ENCODE measurements at places on chromosomes 13 and 19. TPM values are rescaled to one million over a fixed set of nuclear protein-coding genes. Genes with fewer than 3 reads are reported as not detected.
A peak's percentile ranks its signal among the peaks of the same experiment; 100 is the strongest.

MAP4K1 gene
- total RNA-seq = 16.8 TPM

CEACAM3 gene
- not detected for total RNA-seq

PRTN3 gene
- total RNA-seq = not detected

JSRP1 gene
- not detected for total RNA-seq

AMER2 gene
- total RNA-seq = 0.14 TPM

ETFB gene
- total RNA-seq = 81.9 TPM

ZNF492 gene
- not detected for total RNA-seq

VSTM1 gene
- total RNA-seq = not detected

POGLUT2 gene
- 8.1 TPM for total RNA-seq

SHANK1 gene
- total RNA-seq = 7.8 TPM

C19orf81 gene
- 3.7 TPM for total RNA-seq

PTGIR gene
- total RNA-seq = 0.46 TPM

ZFP36 gene
- total RNA-seq = 101 TPM

PROSER1 gene
- total RNA-seq = 40.9 TPM

BCAM gene
- total RNA-seq = 124 TPM

LILRA2 gene
- not detected for total RNA-seq

ZNF471 gene
- total RNA-seq = not detected

HSH2D gene
- 0.68 TPM for total RNA-seq

OR7C1 gene
- not detected for total RNA-seq

LENG1 gene
- total RNA-seq = 7.5 TPM

GRCh38 chr13:51856998-51857397 is 4.8 kb upstream of the CCDC70 start:
- no peak for DNase-seq

- no peak for DNase-seq
Observed at GRCh38 chr19:18893587-18894253, 2.2 kb downstream of the CERS1 start.

DNA sequence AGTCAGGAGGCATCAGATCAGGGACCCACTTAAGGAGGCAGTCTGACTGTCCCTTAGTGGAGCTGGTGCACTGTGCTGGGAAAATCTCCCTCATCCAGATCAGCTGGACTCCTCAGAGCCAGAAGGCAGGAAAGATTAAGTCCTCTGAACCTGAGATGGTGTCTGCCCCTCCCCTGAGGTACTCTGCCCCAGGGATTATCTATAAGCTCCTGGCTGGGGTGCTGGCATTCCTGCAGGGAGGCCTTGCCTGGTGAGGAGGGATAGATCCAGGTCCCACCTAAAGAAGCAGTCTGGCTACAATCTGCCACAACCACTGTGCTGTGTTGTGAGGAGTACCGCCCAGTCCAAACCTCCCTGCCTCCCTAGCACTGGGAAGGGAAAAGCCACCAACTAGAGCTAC is 81.2 kb downstream of the NHLRC3 start:
- no peak for DNase-seq

GRCh38 chr19:5895409-5895808 is 8.2 kb downstream of the NDUFA11 start:
- DNase-seq = no peak

DNA sequence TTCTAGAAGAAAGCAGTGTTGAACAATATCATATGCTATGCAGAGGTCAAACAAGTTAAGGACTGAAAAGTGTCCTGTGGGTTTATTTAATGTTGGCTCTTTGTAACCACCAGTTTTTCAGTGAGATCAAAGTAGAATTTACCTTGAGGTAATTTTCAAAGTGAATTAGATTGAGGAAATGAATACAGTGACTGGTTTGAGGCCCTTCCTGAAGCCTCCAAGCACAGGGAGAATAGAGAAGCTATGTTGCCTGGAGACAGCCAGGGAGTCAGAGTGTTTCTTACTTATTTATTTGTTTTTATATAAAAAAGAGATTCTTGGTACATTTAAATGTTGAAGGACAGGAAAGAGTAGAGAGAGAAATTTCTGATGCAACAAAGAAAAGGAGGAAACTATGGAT is 954.3 kb upstream of the SPRY2 start:
- DNase-seq = no peak

- DNase-seq = no peak
Observed at GRCh38 chr13:85194482-85194881, 604.7 kb downstream of the SLITRK6 start.

GRCh38 chr19:23804676-23805075 is 46.0 kb upstream of the ZNF681 start:
- no peak for DNase-seq

DNA sequence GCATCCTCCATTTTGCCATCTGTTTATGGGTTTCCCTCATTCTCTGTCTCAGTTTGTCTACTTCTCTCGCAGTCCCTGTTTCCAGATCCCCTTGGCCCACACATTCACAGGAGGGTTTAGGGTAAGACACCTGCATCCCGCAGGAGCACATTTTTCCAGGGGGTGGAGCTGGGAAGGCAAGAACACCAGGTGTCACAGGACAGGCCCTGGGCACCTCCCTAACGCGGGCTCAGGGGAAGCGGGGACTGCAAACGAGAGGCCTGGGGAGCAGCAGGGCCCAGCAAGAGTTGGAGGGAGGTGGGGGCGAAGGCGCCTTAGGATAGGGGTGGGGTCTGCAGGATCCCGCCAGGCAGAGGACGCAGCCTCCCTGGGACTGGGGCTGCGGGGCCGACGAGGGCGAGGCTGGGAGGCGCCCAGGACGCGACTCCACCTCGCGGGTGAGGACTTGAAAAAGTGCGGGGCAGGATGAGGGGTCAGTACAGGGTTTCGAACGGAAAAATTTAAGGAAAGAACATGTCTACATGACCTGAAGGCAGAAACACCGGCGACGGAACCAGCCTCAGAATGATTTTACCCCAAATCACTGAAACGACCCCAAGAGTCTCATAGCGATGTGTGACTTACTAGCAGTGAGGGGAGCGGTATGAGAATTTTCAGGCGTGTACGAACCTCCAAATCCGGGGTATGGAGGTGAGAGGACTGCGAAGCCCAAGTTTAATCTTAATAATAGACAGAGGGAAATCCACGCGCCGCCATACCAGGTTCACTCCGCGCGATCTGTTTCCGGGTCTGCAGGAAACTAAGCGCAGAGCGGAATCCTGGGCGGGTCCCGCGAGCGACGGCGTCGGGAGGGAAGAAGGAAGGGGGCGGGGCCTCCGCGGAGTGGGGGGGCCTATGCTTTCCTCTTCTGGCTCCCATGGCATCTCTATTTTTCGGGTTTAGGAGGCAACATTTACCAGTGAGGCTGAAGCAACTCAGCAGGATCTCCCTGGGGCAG is 7.1 kb upstream of the ERVV-2 start:
- DNase-seq = no peak

- no peak for DNase-seq
Observed at GRCh38 chr13:70408865-70409264, 300.6 kb upstream of the KLHL1 start.

DNA sequence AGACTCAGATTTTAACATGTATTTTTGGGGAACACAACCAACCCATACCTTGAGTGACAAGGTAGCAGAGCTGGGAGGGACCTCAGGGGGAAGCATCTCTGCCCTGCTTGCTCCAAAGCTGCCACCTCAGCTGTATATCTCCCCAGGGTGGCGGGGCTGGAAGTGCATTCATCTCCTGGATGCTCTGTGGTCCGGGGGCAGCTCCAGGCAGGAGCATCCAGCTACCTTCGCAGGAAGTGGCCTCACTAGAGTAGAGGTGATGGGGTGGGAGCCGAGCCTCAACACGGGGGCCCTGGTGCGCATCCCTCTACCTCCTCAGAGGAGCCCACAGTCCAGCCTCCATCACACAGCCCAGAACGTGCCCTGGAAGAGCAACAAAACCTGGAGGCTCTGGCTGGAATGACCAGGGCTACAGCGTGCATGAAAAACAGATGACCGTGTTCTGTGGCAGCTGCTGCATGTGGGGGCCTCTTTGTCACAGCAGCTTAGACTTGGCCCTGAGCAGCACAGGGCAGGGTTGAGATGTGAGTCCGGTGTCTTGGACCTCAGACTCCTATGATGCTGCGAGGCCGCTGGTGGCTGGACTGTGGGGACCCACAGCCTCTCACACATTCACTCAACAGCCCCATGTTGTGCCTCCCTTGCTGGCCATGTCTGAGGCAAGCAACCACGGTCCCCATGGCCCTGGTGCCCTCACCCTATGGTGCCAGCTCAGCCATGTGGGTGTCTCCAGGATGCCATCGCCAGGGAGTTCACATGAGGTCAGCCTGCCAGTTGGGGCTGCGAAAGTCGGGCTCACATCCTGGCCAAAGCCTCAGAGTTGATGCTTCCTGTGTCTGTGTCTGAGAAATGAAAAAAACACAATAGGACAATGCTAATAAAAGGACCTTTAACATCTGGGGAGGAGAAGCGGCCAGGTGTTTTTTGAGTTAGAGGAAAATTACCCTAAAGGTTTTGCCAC is 17.1 kb upstream of the GAS6 start:
- peak; percentile 60 for DNase-seq

DNA sequence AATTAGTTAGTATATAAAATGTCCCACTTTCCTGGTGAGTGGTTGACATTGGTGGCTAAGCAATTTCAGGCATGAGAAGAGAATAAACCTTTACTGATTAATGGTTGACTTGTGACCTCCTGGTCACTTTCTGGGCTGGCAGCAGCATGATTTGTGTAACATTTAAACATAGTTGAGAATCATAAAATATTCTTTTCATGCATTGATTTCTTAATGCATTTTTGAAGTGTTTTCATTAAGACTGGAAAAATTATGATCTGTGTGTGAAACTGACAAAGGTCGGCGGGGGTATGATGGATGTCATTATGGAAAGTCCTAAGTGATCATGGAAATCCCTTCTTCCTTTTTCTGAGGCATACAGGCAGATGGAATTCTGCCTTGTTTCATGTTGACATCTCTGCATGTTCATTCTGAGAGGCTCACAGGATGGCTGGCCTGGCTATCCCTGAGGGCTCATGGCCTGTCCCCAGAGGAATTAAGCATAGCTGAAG is 98.7 kb upstream of the RNF113B start:
- no peak for DNase-seq

DNA sequence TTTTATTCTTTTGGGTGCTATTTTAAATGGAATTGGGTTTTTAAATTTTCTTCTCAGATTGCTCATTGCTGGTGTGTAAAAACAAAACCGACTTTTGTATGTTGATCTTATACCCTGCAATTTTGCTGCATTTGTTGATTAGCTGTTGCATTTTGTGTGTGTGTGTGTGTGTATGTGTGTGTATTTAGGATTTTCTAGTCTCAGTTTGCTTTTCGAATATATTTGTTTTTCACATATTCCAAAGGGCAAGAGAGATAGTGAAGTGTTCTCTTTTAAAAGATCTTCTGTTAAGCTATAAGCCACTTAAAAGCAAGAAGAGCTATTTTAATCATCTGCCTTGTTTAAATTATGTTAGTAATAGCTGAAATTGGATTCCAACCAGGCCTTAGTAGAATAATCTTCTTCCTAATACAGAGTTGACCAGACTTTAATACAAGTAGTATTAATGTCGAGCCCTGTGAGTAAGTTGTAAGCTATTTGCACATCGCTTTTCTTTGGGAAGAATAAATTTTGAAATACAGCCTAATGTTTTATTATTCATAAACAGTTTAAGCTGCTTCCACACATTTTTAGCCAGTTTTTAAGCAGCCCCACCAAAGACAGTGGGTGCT is 57.4 kb downstream of the TM9SF2 start:
- DNase-seq = no peak

- DNase-seq = no peak
Observed at GRCh38 chr19:46660008-46660517, 919 bp downstream of the DACT3 start.

GRCh38 chr19:18322318-18322758 is 538 bp downstream of the LSM4 start:
- DNase-seq = no peak

DNA sequence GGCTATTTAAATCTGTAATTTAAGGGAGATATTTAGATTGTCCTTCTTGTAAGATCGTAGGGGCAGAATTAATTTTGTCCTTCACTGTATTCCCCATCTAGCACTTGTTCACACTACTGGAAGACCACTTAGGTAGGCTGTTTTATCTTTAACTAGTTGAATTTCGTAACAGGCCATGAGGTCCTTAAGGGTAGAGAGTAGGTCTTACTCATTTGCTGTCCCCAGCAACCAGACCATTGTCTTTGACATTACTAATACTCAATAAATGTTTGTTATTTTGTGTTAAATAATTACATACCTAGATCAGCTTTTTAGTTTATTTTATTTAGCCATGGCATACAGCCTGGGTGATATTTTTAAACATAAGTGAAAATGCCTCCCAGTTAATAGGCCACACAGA is 177.1 kb downstream of the PCCA start:
- DNase-seq = no peak

DNA sequence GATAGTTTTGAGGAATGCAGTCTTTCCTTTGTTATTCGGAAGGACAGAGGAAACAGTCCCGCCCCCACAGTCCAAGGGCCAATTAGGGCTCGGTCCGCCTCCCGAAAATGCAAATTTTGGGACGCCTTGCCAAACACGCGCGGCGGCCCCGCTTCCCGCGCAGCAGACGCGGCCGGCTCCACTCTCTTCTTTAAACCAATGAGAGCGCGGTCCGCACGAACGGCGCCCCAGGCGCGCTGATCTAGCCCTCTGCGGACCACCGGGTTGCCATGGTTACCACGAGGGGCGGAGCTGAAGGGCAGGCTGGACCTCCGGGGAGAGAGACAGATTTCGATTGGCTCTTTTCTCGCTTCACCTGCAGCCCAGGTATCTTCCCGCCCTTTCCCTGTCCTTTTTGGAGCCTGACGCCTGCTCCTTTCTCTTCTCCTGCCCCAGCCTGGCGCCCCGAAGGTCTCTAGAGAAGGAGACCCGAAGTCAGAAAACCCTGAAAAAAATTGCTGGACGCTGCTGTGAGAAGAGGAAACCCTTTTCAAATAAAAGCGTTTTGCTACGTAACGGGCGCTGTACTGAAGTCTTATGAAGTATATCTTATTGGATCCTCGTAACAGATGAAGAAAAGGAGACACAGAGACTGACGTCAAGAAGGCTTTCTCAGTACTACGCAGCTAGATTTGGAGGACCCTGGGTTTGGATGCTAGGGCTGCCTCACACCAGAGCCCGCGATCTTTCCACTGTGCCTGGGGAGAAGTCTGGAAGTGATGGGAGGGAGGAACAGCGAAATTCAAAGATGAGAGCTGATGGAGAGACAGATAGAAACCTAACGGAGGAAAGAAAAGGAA is 2.0 kb downstream of the PTH2 start:
- peak; percentile 81 for DNase-seq

- peak; percentile 47 for DNase-seq
Observed at GRCh38 chr19:30662211-30662861, 290.2 kb downstream of the ZNF536 start.

- no peak for DNase-seq
Observed at GRCh38 chr13:24407844-24408243, 98.5 kb downstream of the C1QTNF9 start.

GRCh38 chr13:109331898-109332297 is 454.5 kb downstream of the IRS2 start:
- DNase-seq = no peak

GRCh38 chr19:10104665-10105508 is 1.3 kb upstream of the PPAN start:
- no peak for DNase-seq
